ENCODE measurements at places on chromosomes 13 and 19.

- DNase-seq = no peak
Observed at GRCh38 chr13:29125934-29126424, 305.8 kb downstream of the MTUS2 start.

GRCh38 chr19:44499559-44499958 is 763 bp downstream of the ZNF180 start:
- peak; percentile 3 for DNase-seq

DNA sequence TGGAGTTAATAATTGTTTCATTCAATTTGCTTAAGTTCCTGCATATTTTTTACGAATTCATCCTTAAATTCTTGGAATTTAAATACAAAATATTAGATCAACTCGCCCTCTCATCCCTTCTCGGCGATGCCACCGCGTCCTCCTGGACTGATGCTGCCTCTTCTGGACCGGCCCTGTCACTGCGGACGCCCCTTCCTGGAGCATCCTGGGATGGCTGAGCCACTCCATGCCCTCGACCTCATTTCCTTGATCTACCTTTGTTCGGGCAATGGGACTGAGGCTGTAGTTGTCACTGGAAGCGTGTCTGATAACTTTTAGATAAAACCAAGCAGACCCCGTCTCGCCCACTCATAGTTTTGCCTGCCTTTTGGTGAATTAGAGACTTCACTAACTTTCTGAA is 283.7 kb downstream of the TEX29 start:
- no peak for DNase-seq

DNA sequence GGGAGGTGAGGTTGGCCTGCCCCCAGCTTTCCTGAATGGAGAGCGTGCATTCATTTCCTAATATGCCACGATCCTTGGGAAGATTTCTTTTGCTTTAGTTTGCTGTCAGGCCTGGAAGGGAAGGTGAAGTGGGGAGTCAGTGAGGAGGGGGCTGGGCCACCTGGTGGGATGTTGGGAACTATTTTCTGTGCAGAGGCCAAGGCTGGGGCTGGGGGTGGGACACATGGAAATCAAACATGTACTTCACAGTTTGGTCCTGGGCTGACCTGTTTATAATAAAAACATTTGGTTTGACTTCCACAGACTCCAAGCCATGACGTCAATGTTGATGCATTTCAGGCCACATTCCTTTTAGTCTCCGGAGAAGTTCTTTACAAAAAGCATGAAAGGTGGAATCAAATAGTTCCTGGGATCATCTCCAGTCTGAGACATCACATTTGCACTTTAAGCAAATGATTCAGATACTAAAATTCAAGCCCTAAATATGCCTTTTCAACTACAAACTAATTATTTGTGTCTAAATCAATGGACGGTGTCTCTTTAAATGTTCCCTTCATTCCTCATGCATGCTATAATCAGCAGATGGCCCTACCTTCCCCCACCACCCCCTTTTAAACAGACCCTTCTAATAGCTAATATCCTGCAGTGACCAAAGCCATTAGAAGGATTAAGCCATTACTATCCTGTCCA is 41.5 kb upstream of the MEDAG start:
- peak; percentile 94 for DNase-seq

DNA sequence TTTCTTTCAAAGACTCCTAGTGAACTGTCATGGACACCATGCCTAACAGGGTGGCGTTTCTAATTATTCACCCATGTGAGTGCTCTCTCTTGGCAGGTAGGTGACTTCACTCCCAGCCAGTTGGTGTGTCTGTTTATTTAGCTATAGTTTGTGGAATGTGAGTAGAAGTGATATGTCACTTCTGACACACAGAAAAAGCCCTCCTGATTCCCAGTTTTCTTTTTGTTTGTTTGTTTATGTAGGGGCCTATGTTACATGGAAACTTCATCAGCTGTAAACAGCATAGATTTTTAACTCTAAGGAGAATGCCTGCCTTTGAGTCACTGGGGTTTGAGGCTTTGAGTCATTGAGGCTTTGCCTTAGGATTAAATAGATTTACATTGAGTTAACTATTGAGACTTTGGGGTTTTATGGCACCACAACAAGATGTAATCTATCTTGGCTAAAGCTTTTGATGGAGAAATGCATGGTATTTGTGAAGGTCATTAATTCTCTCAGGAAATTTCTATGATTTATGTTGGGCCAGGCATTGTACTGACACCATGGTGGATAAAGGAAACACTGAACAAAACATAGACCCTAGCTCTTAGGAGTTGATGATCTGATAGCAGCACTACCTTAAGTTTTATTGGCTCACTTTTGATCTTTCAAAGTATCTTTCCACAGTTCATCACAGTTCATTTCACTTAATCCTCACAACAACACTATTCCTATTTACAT is 45.3 kb downstream of the UFM1 start:
- peak; percentile 60 for DNase-seq

GRCh38 chr13:112985803-112986408 is 16.9 kb downstream of the MCF2L start:
- no peak for DNase-seq

DNA sequence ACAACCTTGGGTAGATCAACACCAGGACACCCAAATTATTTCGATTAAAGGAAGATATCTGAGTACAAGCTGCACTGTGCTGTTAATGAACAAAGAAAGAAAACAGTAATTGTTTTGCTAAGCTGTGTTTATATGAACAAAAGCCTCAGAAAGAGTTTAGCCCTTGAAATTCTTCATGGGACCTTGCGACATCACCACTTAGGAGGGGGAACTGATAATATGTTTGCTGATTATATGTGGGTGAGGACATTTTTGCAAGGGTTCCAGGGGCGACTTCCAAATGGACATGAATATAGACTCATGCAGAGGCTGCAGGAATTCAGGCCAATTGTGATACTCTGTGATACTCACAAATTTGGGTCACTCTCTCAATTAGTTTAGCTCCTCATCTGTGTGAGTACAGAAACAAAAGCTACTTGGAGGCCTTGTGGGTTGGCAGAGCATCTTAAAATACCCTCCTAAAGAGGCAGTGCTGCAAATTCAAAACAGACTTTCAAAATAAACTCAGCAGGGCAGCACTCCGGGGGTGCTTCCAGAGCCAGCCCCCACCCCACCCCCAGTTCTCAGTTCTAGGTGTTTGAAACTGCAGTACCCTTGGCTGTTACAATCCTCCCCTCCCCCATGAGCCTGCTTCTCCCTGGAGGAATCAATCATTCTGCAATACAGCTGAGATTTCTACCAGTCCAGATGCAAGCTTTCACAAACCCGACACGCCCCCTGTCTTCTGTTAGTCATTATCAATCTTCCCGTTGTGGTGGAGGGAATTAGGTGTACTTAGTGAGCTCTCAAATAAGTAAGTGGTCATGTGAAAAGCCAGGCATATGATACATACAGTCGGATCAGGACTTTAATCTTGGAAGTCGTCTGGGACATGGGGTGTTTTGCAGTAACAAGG is 97.0 kb upstream of the MBNL2 start:
- peak; percentile 62 for DNase-seq

- no peak for DNase-seq
Observed at GRCh38 chr19:3980353-3981251, 4.7 kb downstream of the EEF2 start.

DNA sequence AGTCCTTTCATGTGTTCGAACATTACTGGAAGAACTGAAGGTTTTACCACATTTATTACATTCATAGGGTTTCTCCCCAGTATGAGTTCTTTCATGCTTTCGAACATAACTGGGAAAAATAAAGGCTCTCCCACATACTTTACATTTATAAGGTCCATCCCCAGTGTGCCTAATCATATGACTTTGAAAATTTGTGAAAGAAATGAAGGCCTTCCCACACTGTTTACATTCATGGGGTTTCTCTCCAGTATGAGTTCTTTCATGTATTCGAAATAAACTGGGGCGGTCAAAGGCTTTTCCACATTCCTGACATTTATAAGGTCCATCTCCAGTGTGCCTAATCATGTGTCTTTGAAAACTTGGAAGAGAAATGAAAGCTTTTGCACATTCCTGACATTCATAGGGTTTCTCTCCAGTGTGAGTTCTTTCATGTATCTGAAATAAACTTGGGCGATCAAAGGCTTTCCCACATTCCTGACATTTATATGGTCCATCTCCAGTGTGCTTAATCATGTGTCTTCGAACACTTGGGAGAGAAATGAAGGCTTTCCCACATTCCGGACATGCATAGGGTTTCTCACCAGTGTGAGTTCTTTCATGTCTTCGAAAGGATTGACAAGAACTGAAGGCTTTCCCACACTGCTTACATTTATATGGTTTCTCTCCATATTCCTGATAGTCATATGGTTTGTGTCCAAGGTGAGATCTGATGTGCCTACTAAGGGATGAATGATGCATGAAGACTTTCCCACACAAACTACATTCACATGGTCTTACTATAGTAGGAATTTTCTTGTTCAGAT is 24.0 kb downstream of the ZNF564 start:
- DNase-seq = peak; percentile 38

- no peak for DNase-seq
Observed at GRCh38 chr13:45332831-45333219, 8.2 kb downstream of the TPT1 start.

DNA sequence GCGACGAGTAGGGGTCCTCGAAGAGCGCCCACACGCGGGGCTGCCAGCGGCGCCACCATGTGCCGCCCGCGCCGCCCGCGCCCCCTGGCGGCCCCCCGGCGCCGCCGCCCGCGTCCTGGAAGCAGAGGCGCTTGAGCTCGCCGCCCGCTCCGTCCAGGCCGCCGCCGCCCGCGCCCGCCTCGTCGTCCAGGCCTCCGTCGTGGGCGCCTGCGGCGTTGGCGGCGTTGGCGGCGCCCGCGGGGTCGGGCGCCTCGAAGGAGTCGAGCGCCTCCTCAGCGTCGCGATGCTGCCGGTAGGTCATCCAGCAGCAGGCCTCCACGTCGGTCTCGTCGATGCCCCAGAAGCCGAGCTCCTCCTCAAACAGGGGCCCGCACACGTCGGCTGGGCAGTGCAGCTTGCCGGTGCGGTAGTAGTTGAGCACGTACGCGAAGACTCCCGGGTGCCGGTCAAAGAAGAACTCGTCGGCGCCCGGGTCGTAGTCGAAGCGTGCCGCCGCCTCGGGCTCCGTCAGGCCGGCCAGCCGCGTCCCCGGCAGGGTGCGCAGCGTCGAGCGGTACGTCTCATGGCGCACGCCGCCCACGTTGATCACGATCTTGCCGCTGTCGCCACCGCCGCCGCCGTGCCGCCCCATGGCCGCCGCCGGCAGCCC is 829 bp downstream of the KCNC3 start:
- peak; percentile 27 for DNase-seq

- no peak for DNase-seq
Observed at GRCh38 chr13:23612731-23613130, 42.5 kb downstream of the TNFRSF19 start.

GRCh38 chr13:99078017-99078771 is 100.3 kb upstream of the DOCK9 start:
- no peak for DNase-seq

DNA sequence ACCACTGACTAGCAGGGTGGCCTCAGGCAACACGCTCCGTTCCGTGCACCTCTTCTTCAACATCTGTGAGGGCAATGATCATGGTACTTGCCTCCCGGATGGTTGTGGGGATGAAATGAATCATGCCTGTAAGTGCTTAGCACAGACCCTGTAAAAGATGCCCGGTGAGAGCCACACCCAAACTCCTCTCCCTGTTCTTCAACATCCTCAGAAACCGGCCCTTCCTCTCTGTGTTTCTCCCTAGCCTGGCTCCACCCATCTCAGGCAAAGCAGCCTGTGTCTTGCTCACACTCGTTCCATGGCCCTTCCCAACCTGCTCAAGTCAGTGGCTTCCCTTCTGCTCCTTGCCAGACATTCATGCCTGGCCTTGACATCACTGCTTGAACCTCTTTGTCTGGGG is 5.8 kb upstream of the DMKN start:
- no peak for DNase-seq

- no peak for DNase-seq
Observed at GRCh38 chr19:31329819-31330218, 19.4 kb downstream of the TSHZ3 start.

GRCh38 chr19:53365134-53365898 is at the start of gene ZNF525:
Gene ZNF525 (plus strand): TSS chr19:53365705. CDS start chr19:53372282, 6,577 bp downstream.
- DNase-seq = peak; percentile 93

GRCh38 chr13:100880166-100880565 is 205.6 kb upstream of the TMTC4 start:
- DNase-seq = no peak

DNA sequence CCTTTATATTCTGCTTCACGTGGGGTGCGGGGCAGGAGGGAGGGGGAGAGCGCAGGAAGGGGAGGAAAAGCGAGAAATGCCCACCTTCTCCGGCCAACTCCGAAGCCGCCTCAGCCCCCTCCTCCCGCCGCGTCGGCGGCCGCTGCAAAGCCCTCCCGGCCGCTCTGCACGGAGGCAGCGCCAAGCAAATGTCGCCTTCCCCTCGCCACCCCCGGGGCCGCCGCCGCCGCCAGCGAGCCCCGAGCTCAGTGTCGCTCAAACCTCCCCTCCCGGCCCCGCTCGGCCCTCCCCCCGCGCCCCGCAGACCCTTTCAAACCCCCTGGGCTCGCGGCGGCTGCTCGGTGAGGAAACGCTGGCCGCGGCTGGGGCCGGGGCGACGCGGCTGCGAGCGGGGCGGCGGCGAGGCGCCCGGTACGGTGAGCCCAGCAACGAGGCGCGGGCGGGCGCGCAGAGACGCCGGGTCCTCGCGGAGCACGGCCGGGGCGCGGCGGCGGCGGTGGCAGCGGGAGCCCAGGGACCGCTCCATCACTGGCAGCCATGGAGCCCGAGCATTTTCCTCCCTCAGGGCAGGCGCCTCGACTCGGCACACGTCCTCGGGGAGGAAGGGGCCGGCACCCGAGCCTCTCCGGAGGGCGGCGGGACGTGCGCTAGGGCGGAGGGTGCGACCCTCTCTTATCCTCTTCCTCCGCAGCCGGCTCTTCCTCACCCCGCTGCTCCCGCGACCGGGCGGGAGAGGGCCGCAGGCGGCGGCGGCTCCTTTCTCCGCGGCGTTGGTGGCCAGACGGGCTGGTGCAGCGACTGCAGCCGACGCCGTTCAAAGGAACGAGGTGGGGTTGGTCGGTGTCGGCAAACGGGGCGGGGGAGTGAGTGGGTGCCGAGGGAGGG is 463 bp upstream of the TSC22D1 start:
- peak; percentile 63 for DNase-seq

- no peak for DNase-seq
Observed at GRCh38 chr13:84393981-84394625, 511.8 kb upstream of the SLITRK1 start.

DNA sequence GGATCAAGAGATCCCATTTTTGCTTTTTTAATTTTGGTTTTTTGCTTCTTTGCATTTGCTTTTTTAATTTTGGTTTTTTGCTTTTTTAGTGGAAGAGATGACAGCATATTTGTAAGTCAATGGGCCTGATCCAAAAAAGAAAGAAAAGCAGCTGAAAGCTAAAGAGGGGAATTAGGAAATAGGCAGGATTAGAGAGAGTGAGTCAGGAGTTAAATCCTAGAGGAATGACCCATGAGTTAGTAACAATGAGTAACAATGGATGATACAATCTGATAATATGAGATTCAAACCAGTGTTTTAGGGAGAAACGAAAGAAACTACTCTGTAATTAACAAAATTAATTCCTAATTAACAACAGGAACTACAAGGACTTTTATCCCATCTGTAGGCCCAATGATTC is 111.2 kb upstream of the SGCG start:
- peak; percentile 34 for DNase-seq

DNA sequence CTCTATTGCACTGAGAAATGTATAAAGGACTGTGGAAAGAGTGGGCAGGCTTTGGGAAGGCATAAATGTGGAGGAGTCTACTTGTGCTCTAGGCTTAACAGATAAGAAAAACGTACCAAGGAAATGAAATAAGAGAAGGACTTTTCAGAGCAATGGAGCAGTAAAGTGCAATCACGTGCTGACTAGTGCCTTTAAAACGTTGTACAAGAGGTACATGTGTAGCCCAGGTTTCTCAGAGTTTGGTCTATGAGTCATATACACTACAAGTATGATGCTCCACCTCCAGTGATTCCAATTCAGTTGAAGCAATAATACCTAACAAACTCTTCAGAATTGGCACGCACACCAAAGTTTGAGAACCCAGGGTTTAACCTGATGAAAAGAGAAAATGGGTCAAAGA is 13.4 kb upstream of the FNDC3A start:
- no peak for DNase-seq

All from astrocyte of the hippocampus (primary cell).